ENCODE measurements at places on chromosomes 7 and 10.

DNA sequence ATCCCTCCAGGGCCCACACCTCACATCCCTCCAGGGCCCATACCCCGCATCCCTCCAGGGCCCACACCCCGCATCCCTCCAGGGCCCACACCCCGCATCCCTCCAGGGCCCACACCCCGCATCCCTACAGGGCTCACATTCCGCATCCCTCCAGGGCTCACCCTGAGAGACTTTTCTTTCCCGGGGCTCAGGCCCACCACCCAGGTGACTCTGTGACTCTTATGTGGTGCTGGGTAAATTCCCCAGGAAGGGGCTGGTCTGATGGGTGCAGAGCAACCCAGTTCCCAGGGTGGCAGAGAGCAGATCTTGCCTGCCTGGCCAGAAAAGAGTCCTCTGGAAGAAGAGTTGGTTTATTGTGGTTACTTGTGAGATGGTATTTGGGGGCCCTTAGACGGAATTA, 290.7 kb downstream of the TCERG1L start:
- DNase-seq: no peak

GRCh38 chr10:31871266-31872065, 57.2 kb downstream of the ARHGAP12 start:
- no peak for DNase-seq

- no peak for DNase-seq
Observed at GRCh38 chr10:110918643-110919348, at the start of gene BBIP1. TSS of gene BBIP1 (minus strand) at chr10:110919180. CDS start at chr10:110918157, 1,023 bp downstream.

DNA sequence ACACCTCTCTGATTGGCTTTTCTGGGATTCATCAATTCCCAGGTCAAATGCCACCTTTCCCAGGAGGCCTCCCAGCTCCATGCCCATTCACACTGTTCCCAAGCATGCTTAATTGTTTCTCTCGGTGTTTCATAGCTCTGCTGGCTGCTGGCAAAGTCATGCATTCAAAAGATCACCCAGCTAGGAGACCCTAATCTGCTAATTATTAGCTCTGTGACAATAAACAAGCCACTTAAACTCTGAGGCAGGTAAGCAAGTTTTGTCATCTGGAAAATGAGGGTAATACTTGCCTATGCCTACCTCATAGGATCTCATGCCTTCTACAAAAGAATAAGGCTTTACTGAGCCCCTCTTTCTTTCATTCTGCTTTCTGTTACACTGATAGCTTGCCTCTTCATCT, 828 bp upstream of the KEL start:
- DNase-seq: no peak

GRCh38 chr7:39527951-39528350, 38.3 kb upstream of the YAE1 start:
- DNase-seq: no peak

- DNase-seq: no peak
Observed at GRCh38 chr10:74929197-74929596, 102.8 kb downstream of the KAT6B start.

DNA sequence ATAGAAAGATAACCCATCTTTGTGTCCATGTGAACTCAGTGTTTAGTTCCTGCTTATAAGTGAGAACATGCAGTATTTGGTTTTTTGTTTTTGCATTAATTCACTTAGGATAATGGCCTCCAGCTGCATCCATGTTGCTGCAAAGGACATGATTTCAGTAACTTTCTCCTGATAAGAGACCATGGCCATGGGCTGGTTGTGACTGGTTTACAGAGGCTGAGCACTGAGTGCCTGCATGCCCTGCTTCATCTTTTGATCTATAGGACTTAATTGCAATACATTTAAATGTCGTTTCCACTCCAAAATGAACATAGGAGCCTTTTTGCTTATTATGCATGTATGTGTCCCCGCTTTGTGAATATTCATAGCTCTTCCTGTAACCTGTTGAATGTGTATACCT, 101.3 kb upstream of the IGFBP3 start:
- no peak for DNase-seq

DNA sequence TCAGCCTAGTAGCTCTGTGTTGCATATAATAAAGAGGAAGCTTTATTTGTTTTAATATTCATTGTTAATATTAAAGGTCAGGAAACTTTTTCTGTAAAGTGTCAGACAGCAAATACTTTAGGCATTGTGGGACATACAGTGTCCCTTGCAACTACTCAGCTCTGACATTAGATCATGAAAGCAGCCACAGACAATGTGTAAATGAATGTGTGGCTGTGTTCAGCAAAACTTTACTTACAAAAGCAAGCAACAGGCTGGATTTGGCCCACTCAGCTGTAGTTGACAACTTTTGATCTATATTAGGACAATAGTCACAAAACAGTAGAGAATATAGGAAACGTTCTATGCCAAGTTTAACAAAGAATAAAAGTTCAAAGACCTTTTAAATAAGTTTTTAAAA, 173.3 kb downstream of the RNLS start:
- DNase-seq: no peak

- no peak for DNase-seq
Observed at GRCh38 chr10:59752278-59752940, 846 bp downstream of the MRLN start.

DNA sequence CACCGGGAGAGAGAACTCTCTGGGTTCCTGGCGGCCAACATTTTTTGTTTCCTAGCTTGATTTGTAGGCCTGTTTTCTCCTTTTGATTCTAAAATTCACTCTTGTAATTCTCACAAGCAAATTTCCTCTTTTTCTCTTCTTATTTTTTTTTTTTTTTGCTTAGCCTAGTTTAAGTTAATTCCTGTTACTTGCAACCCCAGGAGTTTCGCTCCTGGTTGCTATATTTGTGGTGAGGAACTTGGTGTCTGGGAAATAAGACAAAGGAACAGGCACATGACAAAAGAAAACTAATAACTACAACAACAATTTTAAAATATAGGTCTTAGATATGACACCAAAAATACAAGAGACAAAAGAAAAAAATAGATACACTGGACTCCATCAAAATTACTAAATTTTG, 6.7 kb downstream of the AOAH start:
- DNase-seq: no peak

GRCh38 chr7:26425655-26426054, 134.0 kb downstream of the SNX10 start:
- DNase-seq: no peak

DNA sequence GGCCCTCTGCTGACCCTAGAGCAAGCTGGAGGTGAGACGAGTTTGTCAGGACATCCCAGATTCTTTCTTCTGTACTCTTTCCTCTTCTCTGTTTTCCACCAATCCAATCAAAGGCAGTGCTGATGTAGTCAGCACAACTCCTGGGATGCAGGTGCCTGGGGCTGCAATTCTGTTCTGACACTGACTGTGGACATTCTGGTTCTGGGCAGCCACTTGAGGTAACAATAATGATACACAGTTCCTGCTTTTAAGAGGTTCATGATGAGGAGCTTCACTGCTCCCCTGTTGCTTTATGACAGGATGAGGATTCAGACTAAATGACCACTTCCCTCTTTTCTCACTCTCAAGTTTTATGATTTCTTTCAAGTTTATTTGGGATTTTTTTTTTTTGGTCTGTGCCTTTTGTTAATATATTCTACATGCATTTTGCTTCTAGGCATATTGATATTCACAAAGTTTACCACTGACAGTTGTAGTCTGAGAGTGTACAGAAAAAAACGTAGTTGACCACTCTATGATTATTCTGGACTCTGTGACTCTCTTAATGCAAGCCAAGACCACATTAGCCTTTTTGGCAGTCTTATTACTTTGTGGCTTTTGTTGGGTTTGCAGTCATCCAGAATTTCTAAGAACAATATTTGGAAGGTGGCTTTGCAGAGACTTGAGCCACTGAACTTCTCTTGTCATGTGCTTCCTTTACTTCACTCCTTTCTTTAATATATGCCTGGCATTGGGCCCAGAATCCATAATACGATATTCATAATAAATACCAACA, 247.6 kb downstream of the AUTS2 start:
- no peak for DNase-seq

DNA sequence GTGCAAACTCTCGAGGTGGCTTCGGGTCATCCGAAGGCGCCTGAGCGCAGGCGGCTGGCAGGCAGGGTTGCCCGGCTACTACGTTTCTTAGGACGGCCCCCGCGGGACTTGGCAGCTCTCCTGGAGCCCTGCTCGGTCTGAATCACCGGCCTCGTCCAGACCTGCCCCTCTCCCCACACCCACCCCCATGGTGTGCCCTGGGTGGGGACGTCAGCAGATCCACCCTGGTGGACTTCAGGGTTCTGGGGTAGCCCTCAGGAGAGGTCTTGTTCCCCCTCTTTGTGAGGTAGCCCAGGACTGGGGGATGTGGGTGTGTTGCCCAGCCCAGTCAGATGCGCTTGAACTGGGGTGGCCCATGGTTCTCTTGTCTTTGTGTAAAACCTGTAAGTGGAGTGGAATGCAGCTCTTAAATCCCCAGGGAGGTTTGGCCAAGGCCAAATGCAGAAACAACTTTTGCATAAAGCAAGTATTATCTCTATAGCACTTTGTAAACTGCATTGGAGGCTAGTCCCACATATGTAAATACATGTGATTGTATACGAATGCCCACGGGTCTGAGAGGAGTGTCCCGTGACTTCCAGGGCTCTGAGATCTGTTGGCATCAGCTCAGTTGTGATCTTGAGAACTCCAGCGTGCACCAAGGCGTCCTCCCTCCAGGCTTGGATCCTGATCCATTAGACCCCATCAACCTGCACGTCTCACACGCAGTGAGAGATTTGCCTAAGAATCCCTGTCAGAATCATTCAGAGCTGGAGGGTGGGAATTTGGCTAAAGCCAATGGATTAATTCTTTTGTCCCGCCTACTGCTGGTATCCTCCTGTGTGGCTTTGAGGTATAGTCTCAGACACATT, 1.8 kb downstream of the PFKFB3 start:
- no peak for DNase-seq

- DNase-seq: no peak
Observed at GRCh38 chr10:44064987-44065787, 319.7 kb downstream of the CXCL12 start.

DNA sequence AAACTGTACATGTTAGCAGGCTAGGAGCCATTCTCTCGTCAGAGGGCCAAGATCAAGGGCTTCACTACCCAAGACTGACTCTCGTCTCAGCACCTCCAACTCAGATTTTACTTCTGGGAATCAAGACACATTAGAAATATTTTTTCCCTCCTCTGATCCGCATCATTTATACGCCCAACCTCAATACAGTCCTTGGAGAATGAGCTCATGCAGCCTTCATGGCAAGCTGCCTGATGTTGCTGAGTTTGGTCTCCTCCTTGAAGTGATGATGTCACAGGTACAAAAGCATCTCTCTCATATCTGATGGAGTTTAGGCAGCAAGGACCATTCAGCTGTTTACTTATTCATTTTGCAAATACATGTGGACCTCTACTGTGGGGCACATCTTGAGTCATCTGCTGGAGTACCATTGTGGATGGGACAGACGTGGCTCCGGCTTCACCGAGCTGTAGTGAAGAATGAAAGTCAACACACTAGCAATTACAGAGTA, 114.0 kb downstream of the BMPER start:
- no peak for DNase-seq

GRCh38 chr7:77697535-77697831, 1.2 kb downstream of the RSBN1L start:
- peak; percentile 20 for DNase-seq

DNA sequence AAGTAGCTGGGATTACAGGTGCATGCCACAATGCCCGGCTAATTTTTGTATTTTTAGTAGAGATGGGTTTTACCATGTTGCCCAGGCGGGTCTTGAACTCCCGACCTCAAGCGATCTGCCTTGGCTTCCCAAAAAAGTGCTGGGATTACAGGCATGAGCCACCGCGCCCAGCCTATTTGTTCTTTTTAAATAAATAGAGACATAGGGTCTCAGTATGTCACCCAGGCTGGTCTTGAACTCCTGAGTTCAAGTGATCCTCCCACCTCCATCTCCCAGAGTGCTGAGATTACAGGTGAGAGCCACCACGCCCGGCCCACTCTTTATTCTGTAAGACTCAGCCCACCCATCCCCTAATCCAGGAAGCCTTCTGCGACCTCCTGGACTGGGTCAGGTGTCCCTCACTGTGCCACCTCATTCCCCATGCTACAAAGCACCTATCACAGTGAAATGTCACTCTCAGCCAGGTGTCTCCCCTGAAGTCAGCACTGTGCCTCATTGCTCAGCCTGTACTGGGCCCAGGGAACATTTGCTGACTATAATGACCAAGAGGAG, 2.8 kb downstream of the TMEM120A start:
- DNase-seq: no peak

- no peak for DNase-seq
Observed at GRCh38 chr10:66440568-66440967, 485.3 kb upstream of the LRRTM3 start.

DNA sequence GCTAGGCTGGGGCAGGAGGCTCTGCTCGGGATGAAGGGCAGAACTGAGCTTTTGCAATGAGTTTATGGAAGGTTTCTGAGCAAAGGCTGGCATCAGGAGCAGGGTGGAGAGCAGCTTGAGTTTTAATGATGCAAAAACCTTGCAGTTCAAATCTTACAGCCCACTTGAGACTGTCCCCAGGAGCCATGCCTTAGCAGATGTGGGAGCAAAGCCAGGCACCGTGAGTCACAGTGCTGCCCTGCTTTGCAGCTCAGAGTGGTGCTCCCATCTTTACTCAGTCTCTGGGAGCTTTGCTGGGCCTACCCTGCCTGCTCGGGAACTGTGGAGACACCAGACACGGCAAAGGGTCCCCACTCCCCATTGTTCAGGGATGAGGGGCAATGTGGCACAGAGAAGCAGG, 122.4 kb upstream of the NPS start:
- DNase-seq: no peak

DNA sequence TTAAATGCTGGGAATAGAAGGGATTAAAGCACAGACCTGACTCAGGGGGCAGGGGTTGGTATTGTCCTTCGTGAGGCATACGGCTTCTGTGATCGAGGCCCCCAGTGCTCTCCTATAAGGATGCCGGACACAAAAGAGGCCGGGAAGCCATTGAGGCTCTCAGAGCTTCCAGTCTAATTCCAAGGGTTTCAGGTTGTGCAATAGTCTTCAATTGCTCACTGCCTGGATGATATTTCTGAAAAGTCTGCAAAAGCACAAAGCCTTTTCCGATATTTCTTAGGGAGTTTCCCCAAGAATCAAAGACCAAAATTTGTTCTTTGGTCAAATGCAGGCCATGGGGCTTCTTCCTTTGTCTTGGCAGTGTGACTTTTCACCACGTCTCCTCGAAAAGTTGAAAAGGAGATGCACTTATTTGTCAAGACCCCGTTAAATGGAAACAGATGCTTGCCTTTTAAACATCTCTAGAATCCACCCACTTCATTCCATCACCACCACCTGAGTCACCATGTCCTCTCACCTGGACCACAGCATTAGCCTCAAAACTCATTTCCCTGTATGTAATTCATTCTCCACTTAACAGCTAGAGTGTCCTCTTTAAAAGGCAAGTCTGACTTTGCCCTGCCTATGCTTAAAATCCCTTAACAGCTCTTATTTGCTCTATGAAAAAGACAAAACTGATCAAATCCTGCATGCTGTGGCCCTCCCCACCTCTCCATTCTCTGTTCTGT, 134.8 kb upstream of the NAMPT start:
- peak; percentile 20 for DNase-seq

- DNase-seq: no peak
Observed at GRCh38 chr7:40374575-40374974, 239.8 kb downstream of the SUGCT start.

All from activated naive CD4-positive, alpha-beta T cell treated with anti-CD3 and anti-CD28 coated beads, Interleukin-2, amount 50 U/mL, for 16 hours (primary cell).